ENCODE measurements at places on chromosomes 7 and 10.

- DNase-seq, result no peak
These were observed 89.0 kb upstream of the KIAA1217 start for GRCh38 chr10:24119896-24120295.

- no peak for DNase-seq
These were observed 5.7 kb downstream of the TRIM8 start for GRCh38 chr10:102649797-102650654.

DNA sequence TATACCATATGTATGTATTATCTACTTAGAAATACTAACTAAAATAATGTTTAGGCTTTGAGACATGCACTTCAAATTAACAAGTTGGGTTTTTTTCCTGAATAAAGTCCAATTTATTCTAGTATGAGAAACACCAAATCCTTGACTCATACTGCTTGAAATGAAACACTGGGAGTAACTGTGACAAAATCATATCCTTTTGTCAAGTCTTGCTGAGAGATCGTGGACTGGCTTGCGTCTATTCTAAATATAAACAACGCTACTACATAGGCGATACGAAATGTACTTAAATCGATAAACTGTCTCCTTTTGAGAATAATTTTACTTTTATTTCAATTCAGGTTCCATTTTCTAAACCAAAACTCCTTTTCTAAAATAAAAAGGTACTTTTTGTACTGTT, 16.3 kb downstream of the SMURF1 start:
- DNase-seq, result no peak

- DNase-seq, result no peak
These were observed 34.7 kb downstream of the ENTPD7 start for GRCh38 chr10:99693933-99694583.

GRCh38 chr7:36638140-36638539, 86.2 kb downstream of the AOAH start:
- DNase-seq, result no peak

GRCh38 chr7:16028103-16028502, 341.6 kb upstream of the MEOX2 start:
- DNase-seq, result no peak

GRCh38 chr7:120740348-120740747, 117.6 kb downstream of the TSPAN12 start:
- DNase-seq, result no peak

- no peak for DNase-seq
These were observed 7.1 kb downstream of the KIF5B start for GRCh38 chr10:32049113-32049512.

- DNase-seq, result peak; percentile 65
These were observed 61.8 kb downstream of the RASGEF1A start for GRCh38 chr10:43204943-43205671.

GRCh38 chr10:104516986-104517385, 124.1 kb upstream of the SORCS3 start:
- DNase-seq, result no peak

- no peak for DNase-seq
These were observed 105.2 kb upstream of the NOBOX start for GRCh38 chr7:144508702-144509101.

- DNase-seq, result no peak
These were observed 143.0 kb upstream of the NPS start for GRCh38 chr10:127406018-127406550.

DNA sequence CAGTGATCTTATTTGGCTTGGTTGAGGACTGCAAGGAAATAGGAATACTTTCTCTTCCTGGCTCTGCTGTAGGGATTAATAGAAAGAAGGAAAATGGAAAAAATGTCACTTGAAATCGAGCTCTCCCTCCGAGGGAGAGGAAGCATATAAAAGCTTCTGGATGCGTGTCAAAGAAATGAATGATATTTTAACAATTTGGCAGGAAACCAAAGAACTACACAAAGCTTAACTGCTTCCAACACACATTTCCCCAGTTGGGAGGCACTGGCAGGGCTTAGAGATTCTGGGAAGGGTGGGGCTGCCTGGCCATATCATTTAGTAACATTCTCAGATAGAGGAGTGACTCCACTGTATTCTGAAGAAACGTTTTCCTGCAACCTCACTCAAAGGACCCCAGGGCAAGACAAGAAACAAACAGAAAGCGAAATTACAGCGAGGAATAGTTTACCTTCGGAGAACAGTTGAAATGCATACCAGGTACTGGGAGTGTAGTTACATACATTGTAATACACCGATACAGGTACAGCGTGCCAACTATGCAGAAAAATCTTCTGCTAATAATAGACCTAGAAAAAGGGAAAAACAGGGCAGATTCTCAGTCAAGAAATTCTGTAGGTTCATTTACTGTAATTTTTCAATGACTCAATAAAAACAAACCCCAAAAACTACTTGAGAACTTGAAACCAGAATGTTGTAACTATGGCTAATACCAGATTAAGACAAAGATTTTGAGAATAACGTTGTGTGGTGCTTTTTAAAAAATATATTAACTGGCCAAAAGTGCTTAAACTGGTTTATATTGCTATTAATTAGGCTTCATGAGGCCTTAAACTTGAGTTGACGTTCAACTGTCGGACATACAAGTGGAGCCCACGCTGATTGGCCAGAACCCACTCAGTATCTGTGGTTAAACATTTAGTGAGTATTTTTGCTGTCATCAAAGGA, 75.7 kb upstream of the ASAH2 start:
- DNase-seq, result no peak

DNA sequence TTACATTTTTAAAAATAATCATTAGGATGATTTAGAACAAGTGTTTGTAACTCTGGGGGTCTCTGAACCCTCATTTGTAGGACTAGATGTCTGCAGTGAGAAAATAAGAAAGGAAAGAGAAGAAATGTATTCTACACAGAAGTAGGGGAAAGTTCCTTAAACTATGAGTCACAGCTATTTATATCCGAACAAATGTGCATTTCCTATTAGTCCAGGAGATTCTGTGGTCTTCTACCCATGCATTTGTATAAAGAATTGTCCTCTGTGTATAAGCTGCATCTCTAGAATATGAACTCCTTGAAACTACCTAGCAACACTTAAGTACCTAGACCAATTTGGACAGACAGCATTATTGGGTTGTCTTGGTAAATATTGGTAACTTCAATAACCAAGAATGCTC, 15.9 kb upstream of the CD36 start:
- DNase-seq, result no peak

GRCh38 chr7:90903841-90904240, 307.7 kb downstream of the CDK14 start:
- no peak for DNase-seq

DNA sequence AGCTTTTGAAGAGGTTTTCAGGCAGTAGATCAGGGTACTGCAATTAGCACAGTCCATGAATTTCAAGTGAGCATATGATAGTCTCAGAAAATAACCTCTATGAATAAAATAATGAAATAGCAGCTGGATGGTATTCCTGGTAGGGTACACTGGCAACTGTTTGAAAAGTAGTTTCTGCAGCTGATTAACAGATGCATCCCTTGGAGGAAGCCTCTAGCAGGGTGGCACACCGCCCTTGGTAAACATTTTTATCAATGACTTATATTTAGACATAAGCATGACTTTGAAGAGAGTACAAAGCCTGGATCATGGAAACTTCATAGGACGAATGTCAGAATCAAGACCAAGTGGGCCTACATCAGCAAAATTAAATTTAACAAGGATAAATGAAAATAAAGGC, 26.8 kb downstream of the WNT16 start:
- no peak for DNase-seq

- no peak for DNase-seq
These were observed 2.1 kb upstream of the ADAM8 start for GRCh38 chr10:133278577-133279265.

- DNase-seq, result no peak
These were observed 17.0 kb upstream of the TTYH3 start for GRCh38 chr7:2614631-2615330.
